ENCODE measurements at places on chromosomes 3 and 15. TPM values are rescaled to one million over a fixed set of nuclear protein-coding genes. Genes with fewer than 3 reads are reported as not detected.

The GALNT15 gene
- polyA plus RNA-seq: 1.1 TPM

The SYNPR gene
- not detected for polyA plus RNA-seq

The CD80 gene
- not detected for polyA plus RNA-seq

- DNase-seq: no peak
These were observed 12.2 kb upstream of the ATP2B2 start for GRCh38 chr3:10517627-10518026.

GRCh38 chr3:36164400-36164799 is 215.9 kb upstream of the STAC start:
- DNase-seq: no peak

DNA sequence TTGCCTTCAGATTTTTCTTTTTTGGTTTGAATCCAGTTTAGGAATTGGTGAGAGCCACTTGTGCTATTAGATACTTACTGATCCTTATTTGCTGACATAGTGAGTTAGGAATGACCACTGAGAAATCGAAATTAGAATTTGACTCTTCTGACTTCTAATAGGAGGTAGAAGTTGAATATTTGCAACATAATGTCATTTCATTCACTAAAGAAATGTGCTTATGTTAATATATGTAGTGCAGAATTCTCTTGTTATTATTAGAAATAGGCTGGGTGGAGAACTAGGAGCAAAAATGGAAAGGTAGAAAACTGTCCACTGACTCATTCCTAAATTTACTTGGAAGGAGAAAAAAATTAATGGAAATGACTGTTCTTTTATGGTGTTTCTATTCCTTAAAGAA is 538.2 kb upstream of the SGO1 start:
- DNase-seq: no peak

GRCh38 chr3:114308830-114309229 is 15.0 kb downstream of the TIGIT start:
- DNase-seq: no peak

All from forelimb muscle (tissue), 1 donor.